Stimulated activated CD8-positive, alpha-beta memory T cell treated with anti-CD3 and anti-CD28 coated beads, Interleukin-7, amount 100 ng/mL, for 4 hours (primary cell): ENCODE measurements at places on chromosomes 2 and 18.
A peak's percentile ranks its signal among the peaks of the same experiment; 100 is the strongest.

DNA sequence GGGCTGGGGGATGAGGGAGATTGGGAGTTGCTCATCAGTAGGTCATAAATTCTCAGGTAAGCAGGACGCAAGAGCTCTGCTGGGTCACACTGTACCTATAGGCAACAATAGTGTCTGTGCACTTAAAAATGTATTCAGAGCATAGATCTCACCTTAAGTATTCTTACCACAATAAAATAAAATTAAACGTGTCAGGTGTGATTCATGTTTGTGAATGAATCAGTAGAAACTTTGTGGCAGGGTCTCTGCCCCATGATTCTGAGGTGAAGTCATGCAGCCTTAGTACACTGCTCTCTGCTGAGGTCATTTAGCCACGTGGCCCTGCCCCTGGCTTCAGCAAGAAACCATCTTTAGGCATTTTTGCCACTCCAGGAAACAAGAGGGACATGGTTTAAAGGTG lies 253.8 kb downstream of the FBXO15 start:
- DNase-seq, result no peak

GRCh38 chr2:59322870-59323269 lies 1081.7 kb upstream of the FANCL start:
- DNase-seq, result no peak

DNA sequence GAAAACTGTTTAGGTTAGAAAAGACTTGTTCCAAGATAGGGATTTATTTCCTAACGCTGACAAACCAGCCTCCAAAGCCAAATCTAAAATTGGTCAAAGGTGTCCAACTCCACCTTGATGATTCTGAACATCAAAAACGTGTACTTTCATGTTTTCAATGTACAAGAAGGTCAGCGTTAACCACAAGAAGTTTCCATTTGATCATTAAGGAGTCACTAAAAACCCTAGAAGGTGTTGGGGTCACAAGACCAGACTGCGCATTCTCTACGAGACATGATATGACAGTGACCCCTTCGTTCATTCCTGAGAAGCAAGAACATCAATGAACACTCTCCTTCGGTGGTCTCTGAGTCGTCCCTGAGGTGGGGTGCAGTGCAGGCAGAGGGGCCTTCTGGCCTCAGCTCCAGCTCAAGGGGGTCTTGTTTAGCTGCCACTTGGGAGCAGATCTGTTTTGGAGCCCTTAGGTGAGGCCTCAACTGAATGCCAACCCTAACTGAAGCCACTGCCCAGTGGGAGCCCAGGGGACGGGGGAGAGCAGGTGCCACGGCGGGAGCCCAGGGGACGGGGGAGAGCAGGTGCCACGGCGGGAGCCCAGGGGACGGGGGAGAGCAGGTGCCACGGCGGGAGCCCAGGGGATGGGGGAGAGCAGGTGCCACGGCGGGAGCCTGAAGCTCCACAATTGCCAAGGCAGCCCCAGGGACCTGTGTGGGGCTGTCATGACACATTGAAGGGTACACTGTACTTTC lies 55.2 kb downstream of the PARD6G start:
- no peak for DNase-seq

- peak; percentile 11 for DNase-seq
These were observed 68.6 kb downstream of the GATA6 start for GRCh38 chr18:22238036-22238435.

- DNase-seq, result no peak
These were observed 1727.9 kb upstream of the SLC39A10 start for GRCh38 chr2:193929131-193929530.

GRCh38 chr2:241339839-241340630 lies 16.1 kb upstream of the FARP2 start:
- no peak for DNase-seq

- no peak for DNase-seq
These were observed 161.0 kb upstream of the ID2 start for GRCh38 chr2:8520791-8521344.

- no peak for DNase-seq
These were observed 1.1 kb downstream of the ROCK2 start for GRCh38 chr2:11343368-11343649.

DNA sequence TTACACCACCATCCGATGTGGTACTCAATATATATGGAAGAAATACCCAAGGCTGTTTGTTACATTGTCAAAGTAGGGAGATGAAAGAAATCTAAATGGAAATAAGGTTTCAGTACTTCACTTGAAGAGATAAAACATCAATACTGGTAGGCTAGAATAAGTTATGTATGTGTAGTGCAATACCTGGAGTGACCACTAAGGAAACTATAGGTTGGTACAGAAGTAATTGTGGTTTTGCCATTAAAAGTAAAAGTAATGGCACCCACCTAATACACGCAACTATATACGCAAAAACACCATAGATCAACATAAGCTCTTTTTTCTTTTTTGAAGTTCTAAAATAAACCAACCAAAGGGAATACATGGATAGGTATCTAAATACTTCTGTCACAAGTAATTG lies 143.2 kb upstream of the KYNU start:
- DNase-seq, result no peak

- DNase-seq, result no peak
These were observed 369.3 kb downstream of the NBAS start for GRCh38 chr2:15191789-15192188.
